ENCODE measurements at places on chromosomes 13 and 19.
A peak's percentile ranks its signal among the peaks of the same experiment; 100 is the strongest.

- DNase-seq, result no peak
Observed at GRCh38 chr13:66534561-66534960, 695.6 kb downstream of the PCDH9 start.

DNA sequence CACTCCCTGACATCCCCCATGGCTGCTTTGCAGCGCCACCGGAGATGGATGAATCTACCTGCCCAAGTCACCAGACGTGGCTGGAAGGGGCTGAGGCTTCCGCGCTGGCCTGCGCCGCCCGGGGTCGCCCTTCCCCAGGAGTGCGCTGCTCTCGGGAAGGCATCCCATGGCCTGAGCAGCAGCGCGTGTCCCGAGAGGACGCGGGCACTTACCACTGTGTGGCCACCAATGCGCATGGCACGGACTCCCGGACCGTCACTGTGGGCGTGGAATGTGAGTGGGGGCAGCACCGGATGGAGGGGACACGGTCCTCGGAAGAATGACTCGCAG, 4.6 kb downstream of the ICAM5 start:
- DNase-seq, result no peak

DNA sequence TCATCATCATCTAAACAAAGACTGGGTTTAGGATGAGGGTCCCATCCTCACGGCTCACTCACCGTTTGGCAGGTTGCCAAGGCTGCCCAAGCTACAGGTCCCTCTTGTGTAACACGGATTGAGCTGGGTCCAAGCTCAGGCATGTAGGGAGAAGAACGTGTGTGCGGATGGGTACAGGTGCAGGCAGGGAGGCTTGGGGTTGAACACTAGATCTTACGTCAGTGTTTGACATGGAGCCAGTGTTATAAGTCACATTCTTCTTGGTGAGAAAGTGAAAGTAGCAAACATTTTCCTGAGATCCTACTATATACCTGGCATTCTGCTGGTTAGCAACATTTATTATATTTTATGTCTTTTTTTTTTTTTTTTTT, 136.8 kb upstream of the RNF113B start:
- DNase-seq, result no peak

DNA sequence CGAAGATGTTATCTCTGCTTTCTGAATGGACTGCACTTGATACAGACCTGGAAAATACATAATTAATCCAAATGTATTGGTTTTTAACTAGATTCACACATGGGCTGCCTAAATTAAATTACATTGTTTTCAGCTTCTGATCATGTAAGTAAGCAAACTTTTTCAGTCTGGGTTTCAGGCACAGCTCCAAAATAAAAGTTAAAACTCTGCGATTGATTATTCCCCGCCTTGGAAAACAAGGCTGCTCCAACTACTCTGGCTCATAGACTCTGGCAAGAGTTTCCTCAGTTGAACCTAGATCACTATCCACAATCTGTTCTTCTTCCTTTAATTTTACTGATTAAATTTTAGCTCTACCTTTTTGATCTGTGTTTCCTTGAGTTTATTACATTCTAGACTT, 526.0 kb upstream of the SPRY2 start:
- DNase-seq, result no peak

- no peak for DNase-seq
Observed at GRCh38 chr13:50941146-50941545, 31.6 kb downstream of the RNASEH2B start.

GRCh38 chr13:111115061-111115964, at the start of gene ARHGEF7:
ARHGEF7 (plus strand) TSS chr13:111115310; CDS start chr13:111115527, 217 bp downstream.
- DNase-seq, result no peak

DNA sequence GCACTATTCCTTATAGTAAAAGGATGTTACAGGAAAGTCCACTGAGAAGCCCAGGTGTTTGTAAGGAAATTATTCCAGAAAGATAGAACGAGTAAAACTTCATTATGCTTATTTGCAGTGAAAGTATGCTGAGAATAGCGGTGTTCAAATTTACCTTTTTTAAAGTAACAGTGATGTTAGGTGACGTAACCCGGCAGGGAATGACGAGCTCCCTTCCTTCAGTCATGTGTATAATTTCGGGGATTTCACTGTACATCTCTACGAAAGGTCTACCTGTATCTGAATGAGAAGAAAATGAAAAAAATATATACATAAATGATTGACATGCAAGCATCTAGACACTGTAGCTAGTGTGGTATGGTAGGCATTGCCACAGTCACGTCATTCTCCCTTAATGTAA, 56.9 kb downstream of the FLT1 start:
- no peak for DNase-seq

GRCh38 chr19:20503476-20503875, 62.1 kb downstream of the ZNF737 start:
- no peak for DNase-seq

DNA sequence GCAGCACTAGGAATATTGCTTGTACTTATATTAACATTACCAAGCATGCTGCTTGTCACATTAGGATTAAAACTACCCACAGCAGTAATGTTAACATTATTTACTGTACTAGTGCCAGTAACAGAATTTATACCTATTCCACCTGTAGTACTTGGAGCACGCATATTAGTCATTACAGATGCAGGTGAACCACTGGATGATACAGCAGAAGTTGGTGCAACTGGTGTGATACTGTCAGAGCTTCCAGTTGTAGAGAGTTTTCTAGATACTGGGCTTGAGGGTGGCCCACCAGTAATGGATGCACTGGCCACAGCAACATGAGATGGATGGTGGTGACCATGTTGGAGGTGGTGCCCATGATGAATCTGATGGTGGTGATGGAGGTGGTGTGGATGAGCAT, 1.1 kb downstream of the TSC22D1 start:
- no peak for DNase-seq

DNA sequence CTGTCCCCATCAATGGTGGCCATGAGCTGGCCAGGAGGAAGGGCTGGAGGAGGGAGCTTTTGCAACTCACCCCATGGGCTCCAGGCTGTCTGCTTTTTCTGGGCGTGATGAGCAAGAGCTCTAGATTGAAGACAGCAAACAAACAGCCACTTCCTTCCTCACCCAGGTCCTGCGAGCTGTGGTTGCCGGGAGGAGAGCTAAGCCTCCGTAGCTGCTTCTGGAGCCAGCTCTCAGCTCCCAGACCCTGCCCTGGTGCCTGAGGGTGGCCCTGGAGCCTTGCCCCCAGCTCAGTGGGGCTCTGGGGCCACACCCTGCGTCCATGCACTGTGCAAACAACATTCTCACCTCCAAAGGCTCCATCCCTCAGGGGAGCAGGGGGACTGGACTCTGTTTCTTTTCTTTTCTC, 6.2 kb downstream of the MYO1F start:
- DNase-seq, result peak; percentile 78

GRCh38 chr13:73224703-73225102, 165.9 kb downstream of the KLF5 start:
- no peak for DNase-seq

DNA sequence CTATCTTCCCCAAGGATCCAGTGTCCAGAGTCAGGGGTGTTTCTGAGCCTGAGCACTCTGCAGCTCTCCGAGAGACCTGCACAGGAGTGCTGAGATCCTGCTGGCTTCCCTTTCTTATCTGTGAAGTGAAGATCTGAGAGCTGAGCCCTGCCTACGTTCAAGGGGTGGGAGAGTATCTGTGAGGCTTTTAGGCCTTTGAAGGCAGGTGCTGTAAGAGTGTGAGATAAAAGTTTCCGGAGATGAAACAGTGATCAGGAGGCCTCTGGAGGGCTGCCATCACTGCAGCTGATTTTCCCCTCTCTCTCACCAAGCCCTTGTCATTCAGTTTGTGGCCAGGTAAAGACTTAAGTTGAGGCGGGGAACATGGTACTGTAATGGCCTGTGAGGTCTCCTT, 83.1 kb downstream of the AKAP11 start:
- DNase-seq, result no peak

GRCh38 chr19:49890349-49891311, 6.1 kb downstream of the IL4I1 start:
- DNase-seq, result no peak

All from KG1 (cell line).